Mucosa of descending colon (tissue), 3 donors: ENCODE measurements at places on chromosomes 1 and 21.
A peak's percentile ranks its signal among the peaks of the same experiment; 100 is the strongest.

DNA sequence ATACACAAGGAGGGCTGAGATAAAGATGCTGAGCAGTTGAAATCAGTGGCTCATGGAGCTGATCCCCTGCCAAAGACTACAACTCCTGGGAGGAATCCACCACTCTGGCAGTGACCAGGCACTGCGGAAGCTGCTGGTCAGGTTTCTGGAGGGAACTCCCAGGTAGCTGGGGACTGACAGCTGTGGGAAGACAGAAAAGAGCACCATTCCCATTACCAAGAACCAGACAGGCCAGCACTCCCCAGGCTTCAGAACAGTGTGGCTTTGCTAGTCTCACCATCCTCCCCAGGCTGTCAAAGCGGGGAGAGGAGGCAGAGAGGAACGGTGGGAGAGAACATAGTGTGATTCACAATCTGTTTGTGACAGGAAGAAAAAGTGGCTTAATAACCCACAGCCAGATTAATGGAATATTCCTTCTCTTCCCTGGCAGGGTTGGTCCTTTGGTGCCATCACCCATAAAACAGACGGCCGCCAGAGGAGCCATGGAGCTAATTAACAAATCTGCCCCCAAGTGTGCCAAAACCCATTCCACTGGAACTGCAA is 92.1 kb downstream of the MAB21L3 start:
- no peak for DNase-seq

GRCh38 chr21:30146558-30147282 is 19.9 kb downstream of the CLDN17 start:
- DNase-seq: no peak

DNA sequence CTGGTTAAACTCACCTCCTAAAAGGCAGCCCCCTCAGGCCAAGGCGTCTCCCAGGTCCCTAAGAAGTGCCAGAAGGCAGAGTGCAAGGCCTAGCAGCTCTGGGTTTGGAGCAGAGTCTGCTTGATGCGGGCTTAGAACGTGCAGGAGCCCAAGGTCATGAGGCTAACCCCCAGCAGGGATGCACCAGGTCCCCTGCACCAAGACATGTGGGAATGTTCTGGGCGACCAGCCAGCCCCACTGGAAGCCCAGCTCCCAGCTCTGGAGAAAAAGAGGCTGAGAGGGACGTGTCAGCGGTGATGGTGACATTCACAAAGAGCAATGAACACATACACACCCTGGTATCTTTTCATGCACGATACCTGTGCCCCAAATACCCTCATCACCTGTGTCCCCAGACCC is 5.1 kb downstream of the LRRN2 start:
- DNase-seq: no peak

GRCh38 chr1:31760471-31761470 is 3.4 kb downstream of the ADGRB2 start:
- DNase-seq: peak; percentile 46

DNA sequence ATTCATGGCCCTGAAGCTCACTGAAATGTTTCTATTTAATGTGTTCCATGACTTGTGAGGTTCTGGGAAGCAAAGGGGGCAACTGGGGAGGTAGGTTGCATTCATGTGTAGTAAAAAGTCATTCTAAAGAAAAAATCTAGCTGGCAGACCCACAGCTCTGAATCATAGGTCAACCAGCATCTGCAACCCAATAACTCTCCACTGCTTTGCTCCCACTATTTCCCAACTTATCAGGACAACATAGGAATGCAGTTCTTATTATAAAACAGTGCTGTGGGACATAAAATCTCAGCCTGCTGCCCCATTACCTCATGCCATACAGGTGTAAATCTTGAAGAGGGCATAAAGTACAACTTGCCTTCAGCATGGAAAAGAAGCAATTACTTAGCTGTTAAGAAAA is 576.1 kb upstream of the PTBP2 start:
- DNase-seq: no peak

DNA sequence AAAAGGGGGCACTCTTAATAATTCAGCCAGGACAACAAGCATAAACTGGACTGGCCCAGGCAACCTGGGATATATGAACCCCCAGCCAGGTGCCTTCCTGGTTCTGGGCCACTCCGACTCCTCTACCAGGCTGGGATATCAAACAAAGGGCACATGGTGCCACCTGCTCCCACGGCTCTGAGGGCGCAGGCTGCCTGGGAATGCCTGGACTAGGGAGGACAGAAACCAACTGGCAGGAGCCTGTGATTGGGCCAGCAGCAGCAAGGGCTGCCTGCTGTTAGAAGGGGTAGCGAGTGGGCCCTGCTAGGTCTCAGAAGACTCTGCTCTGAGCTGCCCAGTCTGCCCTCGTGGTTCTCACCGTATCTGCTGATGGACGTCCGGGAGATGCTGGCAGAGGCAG is 123.2 kb upstream of the CD34 start:
- DNase-seq: no peak

DNA sequence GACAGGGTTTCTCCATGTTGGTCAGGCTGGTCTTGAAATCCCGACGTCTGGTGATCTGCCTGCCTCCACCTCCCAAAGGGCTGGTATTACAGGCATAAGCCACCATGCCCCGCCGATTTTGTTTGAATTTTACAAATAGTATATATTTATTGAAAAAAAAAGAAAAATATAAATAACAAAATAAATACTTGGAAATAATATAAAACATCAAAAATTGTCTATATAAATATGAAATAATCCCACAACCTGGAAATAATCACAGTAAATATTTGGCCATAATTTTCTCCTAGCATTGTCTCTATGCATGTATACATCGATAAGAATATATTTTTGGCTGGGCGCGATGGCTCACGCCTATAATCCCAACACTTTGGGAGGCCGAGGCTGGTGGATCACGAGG is 2.7 kb upstream of the PLOD1 start:
- no peak for DNase-seq

GRCh38 chr1:26745191-26745590 is 42.6 kb upstream of the PIGV start:
- no peak for DNase-seq

GRCh38 chr1:52520148-52520547 is 32.7 kb downstream of the TUT4 start:
- no peak for DNase-seq

GRCh38 chr21:42223826-42224575 is 5.1 kb downstream of the ABCG1 start:
- no peak for DNase-seq
